ENCODE measurements at places on chromosomes 3 and 15.

DNA sequence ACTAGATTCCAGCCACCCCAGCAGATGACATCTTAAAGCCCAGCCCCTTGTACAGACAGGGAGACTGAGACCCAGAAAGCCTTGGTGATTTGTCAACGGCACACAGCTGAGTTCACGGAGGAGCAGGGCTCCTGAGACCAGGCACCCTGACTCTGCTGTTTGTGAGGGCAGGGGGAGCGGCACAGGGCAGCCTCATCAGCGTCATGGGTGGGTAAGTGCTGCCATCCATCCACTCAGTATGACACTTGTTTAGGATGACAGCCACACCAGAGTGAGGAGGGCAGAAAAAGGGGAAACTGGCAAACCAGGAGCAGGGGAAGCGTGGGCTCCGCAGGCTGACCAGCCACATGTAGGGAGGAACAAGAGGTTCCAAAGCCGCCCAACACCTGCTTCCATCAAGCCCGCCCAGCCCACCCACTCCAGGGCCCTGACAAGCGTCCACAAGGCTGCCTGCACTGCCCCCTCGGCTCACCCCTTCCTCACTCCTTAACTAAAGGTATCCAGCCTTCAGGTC is 19.9 kb downstream of the RBPMS2 start:
- DNase-seq, result no peak

GRCh38 chr3:170295586-170295985 is 61.9 kb upstream of the SKIL start:
- DNase-seq, result no peak

DNA sequence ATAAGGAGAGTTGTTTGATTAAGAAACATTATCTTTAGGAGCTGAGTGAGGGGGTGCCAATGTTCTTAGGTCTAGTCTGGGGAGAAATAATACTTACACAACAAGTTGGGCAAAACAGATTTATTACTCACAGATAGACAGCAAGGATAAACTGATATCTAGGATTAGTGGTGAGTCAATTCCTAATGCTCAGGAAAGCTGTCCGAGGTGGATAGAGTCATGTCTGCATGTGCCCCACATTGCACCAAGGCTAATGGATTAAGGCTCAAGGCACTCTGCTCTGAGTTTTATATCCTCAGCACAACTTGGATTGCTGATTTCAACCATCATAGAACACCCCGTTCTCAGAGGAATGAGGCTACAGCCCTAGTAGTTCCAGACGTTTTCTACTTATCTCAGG is 1042.3 kb downstream of the OTOL1 start:
- DNase-seq, result peak; percentile 3

GRCh38 chr3:70970171-70970570 is 613.4 kb downstream of the FOXP1 start:
- DNase-seq, result no peak

- peak; percentile 25 for DNase-seq
Observed at GRCh38 chr15:48413304-48413703, 82.1 kb downstream of the DUT start.

DNA sequence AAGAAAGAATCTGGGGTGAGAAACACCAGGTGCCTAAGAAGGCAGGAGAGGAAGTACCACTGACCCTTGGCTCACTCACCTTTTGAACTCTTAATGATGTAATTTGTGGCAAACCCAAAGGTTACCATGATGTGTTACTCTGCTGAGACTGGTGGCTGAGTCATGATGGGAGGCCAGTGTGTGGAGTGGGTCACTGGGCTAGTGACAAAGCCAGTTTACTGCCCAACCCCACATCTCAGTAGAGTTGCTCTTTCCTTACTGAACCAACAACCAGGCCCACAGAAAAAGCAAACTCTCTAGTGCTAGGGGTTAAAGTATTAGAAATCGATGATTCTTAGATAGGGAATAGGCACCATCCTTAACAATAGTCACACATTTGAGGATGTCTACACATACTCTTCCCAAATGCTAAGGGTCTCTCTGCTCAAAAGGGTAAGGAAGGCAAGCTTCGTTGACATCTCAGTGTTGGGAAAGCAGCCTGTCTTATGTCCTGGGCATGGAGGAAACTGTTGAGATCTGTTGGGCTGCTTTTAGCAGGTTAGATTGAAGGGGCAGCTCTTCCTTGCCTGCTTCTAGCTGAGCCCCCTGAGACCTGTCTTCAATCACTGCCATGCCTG is 3.1 kb downstream of the RBP2 start:
- DNase-seq, result no peak

- peak; percentile 9 for DNase-seq
Observed at GRCh38 chr3:158896729-158897128, 94.9 kb downstream of the MFSD1 start.

DNA sequence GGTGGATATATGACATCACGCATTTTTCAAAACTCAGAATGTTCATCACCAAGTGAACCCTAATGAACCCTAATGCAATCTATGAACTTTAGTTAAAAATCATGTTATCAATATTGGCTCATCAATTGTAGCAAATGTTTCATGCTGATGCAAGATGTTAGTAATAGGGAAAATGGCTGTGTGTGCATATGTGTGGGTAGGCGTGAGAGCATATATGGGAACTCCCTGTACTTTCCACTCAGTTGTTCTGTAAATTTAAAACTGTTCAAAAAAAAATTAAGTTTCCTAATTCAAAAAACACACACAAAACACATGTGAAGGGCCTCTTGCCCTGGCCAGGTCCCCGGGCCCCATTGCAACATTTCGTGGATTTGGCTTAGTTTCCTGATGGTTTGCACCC is 89.7 kb upstream of the PROK2 start:
- no peak for DNase-seq

- no peak for DNase-seq
Observed at GRCh38 chr3:55870594-55870993, 383.5 kb upstream of the WNT5A start.

DNA sequence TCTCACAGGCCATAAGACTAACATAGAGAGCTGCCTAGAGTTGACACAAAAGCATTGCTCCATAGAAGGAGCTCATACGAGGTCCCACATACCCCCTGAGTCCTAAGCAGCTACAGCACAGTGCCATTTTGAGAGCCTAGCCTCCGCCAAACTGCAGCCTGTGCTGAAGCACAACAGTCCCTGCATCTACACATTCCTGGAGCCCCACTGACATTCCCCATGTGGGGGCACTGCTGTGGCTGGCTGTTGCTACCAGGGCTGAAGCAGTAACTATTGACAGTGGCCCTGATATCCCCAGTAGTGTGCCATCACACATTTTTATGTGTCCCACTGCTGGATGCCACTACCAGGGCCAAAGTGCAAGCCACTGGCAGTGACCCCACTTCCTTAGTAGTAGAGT is 80.3 kb downstream of the CERS3 start:
- DNase-seq, result no peak

DNA sequence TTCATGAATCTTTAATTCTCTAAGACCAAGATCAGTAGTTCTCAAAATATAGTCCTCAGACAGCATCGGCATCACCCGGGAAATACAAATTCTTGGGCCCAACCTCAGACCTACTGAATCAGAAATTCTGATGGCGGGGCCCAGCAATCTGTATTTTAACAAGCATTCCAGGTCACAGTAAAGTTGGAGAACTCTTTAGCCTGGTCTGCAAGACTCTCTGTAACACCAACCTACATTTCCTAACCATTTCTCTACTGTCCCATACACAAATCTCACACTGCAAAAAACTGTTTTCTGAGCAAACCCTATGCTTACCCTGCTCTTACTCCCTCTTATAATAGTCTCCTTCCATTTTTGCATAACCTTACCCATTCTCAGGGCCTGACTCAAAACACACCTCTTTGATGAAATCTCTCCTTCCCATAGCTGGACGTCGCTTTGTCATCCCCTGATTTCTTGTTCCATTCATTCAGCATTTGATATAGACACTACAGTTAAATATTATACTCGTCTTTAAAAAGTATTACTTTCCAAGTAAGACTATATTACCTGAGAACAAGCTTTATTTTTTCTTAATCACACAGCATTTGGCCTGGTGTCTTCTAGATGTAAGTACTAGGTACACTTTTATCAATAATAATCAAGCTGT is 83.3 kb upstream of the MYO5C start:
- DNase-seq, result no peak

DNA sequence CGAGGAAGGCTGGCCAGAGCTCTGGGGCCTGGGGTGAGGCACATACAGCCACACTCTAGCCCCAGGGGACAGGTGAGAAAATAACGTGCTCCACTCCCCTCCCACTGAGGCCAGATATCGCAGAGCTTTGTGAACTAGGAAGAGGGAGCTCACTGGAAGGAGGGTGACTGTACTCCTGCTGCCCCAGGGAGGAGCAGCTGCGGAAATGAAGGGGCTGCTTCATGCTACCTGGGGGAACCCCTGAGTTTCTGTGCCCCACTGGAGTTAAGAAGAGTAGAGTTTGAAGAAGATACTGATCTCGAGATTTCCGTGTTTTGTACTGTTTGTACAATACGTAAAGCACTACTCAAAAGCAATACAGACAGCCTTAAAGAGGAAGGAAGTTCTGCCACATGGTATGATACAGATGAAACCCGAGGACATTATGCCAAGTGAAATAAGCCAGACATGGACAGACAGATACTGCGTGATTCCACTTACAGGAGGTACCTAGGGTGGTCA is 44.6 kb downstream of the CMTM6 start:
- DNase-seq, result no peak

- no peak for DNase-seq
Observed at GRCh38 chr3:127033786-127034185, 50.9 kb downstream of the PLXNA1 start.

DNA sequence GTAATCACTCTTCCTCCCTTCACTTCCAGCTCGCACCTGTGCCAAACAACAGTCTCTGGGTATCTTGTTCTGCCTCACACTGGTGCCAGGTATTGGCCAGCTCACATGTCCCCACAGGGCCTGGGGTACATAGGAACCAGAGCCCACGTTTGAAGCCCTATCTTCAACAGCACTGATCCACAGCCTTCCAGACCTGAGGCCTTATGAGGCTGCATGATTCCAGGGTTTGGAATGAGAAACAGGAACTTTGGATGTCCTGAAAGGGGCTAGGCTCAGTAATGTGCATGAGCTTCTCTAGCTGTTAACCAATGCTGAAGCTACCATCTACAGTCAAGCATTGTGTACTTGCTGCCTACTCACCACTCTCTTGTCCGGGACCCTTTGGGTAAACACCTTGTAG is 92.4 kb downstream of the GPR156 start:
- peak; percentile 26 for DNase-seq

DNA sequence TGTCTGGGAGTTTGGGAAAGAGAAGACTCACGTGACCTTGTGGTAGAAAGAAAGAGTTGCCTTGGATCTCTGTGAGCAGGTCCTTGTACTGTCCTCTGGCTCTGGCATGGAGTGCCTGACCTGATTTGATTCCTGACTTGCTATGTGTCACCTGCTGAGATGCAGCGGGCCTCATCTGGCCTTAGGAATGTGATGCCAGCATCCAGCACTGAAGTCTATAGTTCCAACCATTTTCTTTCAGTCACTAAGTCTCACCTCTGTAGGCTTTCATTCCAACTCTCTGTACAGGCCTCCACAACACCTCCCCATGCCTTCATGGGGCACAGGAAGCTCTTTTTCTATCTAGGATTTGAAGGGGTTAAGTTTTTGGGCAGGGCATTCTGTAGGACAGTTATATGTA is 12.1 kb upstream of the OXSR1 start:
- no peak for DNase-seq

DNA sequence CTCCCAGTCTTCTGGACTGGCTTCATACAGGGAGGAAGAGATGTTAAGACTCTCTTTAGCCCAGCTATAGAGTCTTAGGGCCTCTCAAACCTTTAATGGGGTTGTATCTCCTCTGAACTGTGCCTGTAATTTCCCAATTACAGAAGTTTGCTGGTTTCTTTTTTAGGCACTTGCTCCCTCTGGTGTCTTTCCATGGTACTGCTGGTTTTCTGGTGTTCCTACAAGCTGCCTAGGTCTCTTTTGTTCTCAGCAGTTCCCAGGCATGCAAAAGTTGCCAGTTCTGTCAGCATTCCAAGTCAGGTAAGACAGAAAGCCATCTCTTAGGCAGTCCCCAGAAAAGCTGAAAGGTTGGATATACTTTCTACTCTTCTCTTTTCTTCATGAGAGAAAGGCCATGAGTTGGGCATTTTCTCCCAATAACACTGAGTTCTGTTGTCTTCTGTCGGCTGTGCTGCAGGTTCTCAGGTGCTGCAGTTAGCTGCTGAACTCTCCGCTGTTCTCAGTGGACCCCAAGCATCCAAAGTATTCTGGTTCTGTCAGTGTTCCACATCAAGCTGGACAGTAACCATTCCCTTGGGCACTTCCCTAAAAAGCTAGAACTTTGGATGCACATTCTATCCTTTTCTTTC is 54.4 kb upstream of the EHHADH start:
- peak; percentile 71 for DNase-seq

DNA sequence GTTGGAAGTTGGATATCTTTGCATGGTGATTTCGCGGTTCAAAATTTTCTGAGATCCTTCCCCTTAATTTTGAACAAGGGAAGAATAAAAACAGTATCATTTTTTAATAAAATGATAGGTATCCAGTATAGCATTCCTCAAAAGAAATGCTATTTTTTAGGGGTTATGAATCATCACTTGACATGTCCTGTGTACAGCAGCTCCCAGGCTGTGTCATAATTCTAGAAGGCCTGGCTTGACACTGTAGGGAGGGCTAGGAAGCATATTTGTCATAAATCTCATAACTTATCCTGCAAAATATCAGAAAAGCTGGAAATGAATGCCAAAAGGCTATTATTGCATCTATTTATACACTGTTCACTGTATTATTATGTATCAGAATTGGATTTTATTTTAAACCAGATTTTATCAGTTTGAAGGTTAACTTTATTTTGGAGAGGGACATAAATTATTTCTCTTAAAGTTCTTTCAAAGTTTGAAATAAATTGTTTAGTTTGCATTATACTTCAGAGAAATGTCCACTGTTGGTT is 539.1 kb upstream of the ROBO2 start:
- peak; percentile 61 for DNase-seq

DNA sequence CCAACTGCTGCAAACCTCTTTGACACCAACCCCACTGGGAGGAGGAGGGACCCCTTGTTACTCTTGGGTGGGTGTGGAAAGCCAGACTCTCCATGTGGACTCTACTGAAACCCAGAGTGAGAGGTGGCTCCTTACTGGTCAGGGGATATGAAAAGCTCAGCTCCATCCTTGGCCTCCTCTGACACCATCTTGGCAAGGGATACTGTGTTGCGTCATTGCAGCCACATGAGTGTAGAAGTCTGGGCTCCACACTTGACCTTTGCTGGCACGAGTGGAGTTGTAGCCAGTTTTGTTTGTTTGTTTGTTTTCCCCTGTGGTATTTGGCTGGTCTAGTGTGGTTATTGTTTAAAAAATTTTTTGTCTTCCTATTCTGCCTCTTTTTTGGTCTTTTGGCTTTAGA is 289.1 kb downstream of the GAP43 start:
- no peak for DNase-seq

- no peak for DNase-seq
Observed at GRCh38 chr15:59595434-59595915, 16.1 kb upstream of the GCNT3 start.

- DNase-seq, result no peak
Observed at GRCh38 chr15:60945196-60945595, 283.9 kb downstream of the RORA start.

DNA sequence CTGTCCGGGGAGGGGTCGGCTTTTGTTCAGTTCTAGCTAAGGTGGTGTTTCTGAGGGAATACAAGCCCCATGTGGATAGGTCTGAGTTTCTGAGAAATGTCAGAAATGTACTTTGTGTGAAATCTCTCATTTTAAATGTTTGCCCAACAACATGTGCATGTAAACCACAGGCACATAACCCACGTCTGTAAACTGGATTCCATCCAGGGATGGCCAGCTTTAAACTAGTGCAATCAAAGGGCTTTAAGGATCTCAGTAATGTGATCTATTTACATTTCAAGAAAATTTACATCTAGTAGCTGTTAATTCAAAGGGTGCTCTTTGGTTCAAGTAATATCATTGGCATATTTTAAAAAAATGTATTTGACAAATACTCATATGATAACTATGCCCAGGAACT is 52.0 kb downstream of the POLR2M start:
- no peak for DNase-seq
